ENCODE measurements at places on chromosomes 4 and X.

GRCh38 chr4:158015241-158015640 lies 157.6 kb downstream of the GASK1B start:
- no peak for DNase-seq

DNA sequence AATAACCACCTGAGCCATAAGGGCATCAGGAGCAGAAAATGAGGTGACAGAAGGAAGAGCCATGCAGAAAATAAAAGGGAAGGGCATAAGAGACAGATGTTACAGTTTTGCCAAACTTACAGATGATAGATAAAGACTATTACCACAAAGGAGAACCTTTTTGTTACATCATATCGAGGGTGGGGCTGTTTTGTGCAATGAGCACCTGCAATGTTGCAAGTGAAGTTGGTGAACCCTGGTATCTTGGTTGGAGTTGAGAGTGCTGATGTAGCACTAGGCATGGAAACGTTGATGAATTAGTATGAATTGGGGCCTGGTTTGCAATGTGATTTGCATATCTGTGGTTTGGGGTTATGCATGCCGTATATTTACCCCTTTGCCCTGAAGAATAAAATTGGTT lies 119.8 kb upstream of the TEX13D start:
- DNase-seq = no peak

DNA sequence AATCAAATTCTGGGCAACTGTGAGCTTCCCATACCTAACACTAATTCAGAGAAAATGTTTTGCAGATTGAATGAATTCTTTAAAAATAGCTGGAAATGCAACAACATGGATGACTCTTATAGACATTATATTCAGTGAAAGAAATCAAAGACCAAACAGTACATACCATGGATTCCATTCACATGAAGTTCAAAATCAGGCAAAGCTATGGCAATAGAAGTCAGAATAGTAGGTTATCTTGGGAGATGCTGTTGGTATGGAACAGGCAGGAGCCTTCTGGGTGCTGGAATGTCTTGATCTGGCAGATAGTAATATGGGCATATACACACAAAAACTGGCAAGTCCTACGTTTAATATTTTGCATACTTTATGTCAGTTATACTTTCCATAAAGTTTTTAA lies 25.5 kb upstream of the CBLL2 start:
- DNase-seq = no peak

GRCh38 chr4:97587912-97588311 lies 555.4 kb downstream of the STPG2 start:
- DNase-seq = no peak

- DNase-seq = no peak
These were observed 41.6 kb upstream of the GIMD1 start for GRCh38 chr4:106409901-106410889.

Measured in right renal pelvis (tissue), 4 donors.